ENCODE measurements at places on chromosomes 16 and 17. TPM values are rescaled to one million over a fixed set of nuclear protein-coding genes. Genes with fewer than 3 reads are reported as not detected.

DNA sequence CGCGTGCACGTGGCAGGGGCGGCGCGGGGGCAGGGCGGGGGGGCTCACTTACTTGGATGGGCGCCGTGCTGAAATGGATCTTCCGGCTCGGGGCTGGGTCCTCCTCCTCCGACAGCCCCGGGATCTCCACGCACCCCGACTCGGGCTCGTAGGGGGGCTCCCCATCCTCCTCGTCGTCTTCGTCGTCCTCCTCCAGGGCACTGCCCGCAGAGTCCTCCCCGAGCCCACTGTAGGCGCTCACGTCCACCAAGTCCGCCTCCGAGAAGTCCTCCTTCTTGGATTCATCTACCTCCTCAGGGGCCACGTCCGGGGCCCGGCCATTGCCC lies 1.4 kb downstream of the PPP1R9B start:
- H3K27ac ChIP-seq, result peak overlapping the region; percentile 75
- H3K4me1 ChIP-seq, result peaks cover 48% of the 10 kb centered on the region
- peak overlapping the region; percentile 88 for H3K4me3 ChIP-seq
- peaks cover 53% of the 10 kb centered on the region for H3K36me3 ChIP-seq
- H3K27me3 ChIP-seq, result no peaks in the 10 kb centered on the region

GRCh38 chr16:77093999-77094398 lies 97.0 kb upstream of the MON1B start:
- DNase-seq, result no peak
- no peaks in the 10 kb centered on the region for H3K36me3 ChIP-seq
- H3K27ac ChIP-seq, result no peak overlapping the region
- no peak overlapping the region for H3K4me3 ChIP-seq

TBC1D3K gene
- total RNA-seq, result not detected

DNA sequence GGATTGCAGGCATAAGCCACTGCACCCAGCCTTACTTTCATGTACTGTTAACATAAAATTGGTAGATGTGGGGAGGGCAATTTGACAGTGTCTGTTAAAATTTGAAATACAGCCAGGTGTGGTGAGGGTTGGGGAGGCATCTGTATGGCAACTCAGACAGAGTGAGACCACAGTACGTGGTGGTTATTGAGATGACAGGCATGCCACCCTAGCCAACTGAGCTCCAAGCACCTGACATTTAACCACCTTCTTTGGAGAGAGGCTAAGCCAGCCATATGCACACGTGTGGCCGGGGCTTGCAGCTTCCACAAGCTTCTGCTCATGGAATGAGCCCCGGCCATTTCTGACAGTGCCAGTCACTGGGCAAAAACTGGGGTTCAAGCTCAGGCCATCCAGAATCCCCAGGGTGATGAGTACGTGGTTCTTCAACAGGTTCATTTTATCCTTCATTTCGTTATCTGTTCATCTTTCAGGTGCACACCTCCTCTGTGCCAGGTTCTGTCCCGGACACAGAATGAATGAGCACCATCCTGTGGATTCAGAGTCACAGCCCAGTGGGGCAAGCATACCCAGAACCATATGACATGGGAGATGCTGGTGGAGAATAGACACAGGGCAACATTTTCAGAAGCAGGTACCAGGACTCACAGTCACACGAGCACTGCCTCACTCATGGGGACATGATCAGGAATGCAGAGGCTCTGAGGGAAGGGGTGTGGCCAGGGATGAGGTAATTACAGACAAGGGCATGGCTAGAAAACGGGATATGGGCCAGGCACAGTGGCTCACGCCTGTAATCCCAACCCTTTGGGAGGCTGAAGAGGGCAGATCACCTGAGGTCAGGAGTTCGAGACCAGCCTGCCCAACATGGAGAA lies 36.2 kb downstream of the C16orf82 start:
- H3K4me3 ChIP-seq, result no peak overlapping the region
- H3K4me1 ChIP-seq, result no peaks in the 10 kb centered on the region
- H3K27ac ChIP-seq, result no peak overlapping the region
- no peaks in the 10 kb centered on the region for H3K36me3 ChIP-seq

DNA sequence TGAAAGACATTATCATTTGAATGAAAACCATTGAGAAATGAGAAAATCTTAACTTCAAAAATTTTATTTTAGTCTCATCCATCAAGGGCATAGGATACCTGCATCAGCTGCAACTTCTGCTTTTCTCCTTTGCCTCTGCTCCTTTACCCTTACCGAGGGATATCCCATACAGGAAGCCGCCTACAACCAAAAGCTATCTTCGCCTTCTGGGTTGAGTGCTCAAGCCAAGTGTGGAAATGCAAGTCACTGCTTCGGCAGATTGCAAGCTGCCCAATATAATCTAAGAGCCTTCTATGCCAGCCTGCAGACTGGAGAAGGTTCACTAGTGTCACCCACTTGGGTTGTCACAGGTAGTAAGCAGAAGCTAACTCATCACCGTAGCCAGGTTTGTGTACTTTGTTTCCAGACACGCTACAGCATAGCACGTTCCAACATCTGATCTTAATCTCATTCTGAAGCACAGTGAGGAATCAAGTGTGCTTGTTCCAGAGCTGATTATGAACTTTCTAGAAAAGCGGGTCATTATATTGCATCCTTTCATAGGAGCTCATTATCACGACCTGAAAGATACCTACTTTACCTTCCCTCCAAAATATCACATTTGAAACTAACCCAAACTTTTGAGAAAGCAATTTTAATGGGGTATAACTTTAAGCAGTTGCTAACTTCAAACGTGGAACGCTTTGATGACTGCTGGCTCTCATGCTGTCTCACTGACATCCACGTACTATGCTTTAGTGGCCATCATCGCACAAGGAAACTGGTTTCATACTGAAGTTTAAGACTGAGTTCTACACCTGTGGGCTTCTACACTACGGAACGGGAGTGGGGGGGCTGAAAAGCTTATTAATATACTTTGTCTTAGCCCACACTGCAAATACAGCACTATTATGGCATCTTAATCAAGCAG lies 8.0 kb upstream of the UNK start:
- H3K4me3 ChIP-seq, result peak overlapping the region; percentile 88
- H3K27me3 ChIP-seq, result no peaks in the 10 kb centered on the region
- peaks cover 41% of the 10 kb centered on the region for H3K36me3 ChIP-seq
- H3K4me1 ChIP-seq, result peaks cover 38% of the 10 kb centered on the region

All from activated CD4-positive, alpha-beta memory T cell treated with anti-CD3 and anti-CD28 coated beads, Interleukin-2, amount 10 ng/mL, durations not matched to agents 7 days and 5 days (primary cell).